ENCODE measurements at places on chromosomes 2 and 18.

DNA sequence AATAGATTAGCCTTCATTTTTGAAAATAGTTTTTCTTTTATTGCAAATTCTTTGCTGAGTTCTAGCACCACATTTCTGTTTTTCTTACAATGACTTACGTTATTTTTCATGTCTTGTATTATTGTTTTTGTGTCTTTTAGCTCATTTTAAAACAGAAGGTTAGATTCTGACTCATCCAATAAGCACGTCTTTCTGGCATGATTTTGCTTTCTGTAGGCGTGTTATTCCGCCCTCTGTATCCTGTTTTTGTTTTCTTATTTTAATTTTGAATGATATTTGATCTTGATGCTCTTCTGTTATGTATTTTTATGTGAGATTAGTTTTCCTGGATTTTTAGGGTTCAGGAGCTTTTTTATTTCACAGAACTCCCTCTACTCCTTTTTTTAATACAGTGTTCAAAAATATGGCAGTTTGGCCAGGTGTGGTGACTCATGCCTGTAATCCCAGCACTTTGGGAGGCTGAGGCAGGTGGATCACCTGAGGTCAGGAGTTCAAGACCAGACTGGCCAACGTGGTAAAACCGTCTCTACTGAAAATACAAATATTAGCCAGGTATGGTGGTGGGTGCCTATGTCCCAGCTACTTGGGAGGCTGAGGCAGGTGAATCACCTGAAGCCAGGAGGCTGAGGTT is 145.0 kb downstream of the CLIP4 start:
- DNase-seq, result no peak

- DNase-seq, result no peak
Measured at GRCh38 chr2:175236930-175237329, 55.4 kb upstream of the ATP5MC3 start.

GRCh38 chr18:46821856-46822711 is 65.2 kb upstream of the ST8SIA5 start:
- no peak for DNase-seq

DNA sequence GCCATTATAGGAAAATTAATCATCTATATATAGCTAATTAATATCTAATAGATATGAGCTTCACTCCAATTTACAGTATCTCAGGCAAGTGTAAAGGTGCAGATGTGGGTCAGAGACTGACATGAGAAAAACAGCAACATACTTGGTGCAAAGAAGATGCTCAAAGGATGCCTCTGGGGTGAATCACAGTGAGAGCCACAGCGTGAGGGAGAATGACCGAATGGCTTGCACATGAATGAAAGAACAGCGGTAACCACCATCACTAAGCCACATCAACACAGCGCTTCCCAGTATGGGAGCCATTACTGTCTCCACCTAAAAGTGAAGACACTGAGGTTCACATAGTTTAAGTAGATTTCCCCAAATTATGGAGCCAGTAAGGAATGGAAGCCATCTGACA is 423.4 kb upstream of the ID2 start:
- DNase-seq, result no peak

DNA sequence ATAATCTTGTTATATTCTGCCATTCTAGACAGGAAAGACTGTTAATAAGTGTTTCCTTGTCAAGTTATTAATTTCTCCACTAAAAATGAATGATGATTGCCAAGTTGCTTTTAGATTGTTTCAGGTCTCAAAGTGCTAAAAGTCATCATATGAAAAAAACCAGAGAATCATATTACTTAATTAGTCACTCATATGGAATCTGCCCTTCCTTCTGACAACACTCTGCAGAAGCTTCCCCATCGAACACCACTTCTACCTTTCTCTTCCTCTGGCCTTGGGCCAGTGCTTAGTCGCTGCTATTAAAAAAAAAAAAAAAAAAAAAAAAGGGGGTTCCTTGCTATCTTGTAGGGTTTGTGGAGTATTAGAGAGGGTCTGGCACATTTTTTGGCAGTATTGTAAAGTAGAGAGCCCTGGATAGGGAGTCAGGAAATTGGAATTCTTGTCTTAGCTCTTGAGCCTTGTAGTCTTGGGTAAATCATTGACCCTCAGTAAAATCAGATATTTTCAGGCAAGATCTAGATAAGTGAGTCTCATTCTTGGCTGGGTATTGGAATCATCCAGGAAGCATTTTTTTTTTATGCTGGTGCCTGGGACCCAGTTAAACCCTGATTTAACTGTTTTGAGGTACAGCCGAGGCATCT is 141.7 kb upstream of the CCDC68 start:
- DNase-seq, result no peak

- no peak for DNase-seq
Measured at GRCh38 chr2:27661371-27661770, 2.0 kb downstream of the SUPT7L start.

GRCh38 chr2:121777699-121778058 is 22.2 kb downstream of the TSN start:
- no peak for DNase-seq

GRCh38 chr18:3839581-3839981 is 389.6 kb downstream of the TGIF1 start:
- DNase-seq, result no peak

GRCh38 chr2:102434655-102435381 is 11.9 kb downstream of the IL18RAP start:
- DNase-seq, result no peak

GRCh38 chr2:6079405-6079804 is 387.2 kb downstream of the SOX11 start:
- no peak for DNase-seq

DNA sequence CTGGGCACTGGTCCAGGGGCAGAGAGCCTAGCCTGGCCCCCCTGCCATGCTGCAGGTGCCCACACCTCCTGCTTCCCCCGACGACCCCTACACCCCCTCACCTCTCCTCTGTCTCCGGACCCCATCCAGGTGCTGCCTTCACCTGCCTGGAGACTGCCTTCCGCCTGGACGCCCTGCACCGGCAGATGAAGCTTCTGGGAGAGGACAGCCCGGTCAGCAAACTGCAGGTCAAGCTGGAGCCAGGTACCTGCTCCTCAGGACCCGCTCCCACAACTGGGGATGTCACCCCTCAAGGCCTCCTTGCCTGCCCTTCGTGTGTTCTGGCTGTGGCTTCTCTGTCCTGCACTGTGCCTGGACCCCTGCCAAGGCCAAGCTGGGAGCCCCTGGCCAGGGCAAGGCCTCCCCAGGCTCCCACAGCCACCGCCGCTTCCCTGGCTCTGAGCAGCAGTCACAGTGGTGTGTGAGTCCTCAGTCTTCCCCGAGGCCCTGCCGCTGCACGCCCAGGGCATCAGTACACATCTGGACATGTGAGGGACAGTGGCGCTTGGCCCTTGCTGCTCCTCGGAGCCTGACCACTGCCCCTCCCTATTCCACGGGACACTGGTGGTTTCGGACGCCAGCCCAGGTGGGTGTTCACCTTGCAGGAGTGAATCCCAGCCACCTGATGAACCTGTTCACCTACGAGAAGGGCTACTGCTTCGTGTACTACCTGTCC is 6.3 kb downstream of the RNPEPL1 start:
- no peak for DNase-seq

GRCh38 chr18:46067438-46068007 is 4.5 kb downstream of the PSTPIP2 start:
- no peak for DNase-seq

- DNase-seq, result no peak
Measured at GRCh38 chr18:58064406-58064998, 20.5 kb downstream of the NEDD4L start.

DNA sequence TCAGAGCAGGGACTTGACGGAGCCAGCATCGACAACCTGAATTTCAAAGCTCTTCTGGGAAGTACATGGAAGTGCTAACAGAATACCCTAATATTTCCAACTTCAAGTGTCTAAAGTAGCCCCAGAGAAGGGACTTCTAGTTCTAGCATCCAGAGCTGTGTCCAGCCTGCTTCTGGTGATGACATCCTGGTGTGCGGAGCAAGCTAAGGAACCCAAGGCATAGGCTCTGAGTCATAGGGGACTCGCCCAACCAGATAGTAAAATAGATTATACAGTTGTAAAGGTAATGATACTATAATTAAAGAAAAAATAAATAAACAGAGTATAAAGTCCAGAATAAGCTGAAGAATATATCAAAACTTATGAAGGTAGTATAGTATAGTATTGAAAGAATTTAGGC is 108.1 kb upstream of the SERPINE2 start:
- DNase-seq, result no peak

DNA sequence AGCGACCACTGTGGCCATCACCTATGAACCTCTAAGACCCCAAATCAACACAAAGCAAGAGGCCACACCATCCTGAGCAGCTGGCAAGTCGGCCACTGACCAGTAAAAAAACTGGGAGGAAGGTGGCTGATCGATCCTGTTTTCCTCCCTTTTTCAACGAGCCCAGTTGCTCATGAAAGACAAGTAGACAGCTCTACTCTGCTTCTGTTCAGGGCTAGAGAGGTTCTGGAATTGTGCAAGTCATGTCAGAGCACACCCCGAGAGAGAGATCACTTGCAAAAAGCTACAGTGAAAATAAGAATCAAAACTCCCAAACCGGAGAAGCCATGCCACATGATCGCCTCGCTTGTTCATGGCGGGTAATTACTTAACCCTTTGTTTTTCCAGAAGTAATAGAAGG is 34.6 kb downstream of the ZNF516 start:
- DNase-seq, result no peak

DNA sequence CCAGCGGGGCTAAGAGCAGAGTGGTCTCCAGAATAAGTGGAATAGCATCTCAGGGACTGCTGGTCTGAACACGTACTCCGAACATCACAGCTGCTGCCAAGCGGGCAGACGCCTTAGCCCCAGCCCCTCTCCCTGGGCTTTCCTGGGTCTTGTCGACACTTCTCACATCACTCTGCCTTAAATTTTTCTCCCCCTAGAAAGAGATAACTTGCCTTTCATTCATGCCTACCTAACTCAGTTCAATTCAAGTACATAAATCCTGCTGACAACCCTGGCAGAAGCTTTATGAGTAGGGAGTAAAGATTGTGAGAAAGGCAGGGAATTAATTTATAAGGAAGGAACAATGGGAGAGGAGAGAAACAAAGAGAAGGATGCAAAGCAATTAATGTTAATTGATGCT is 202.9 kb upstream of the TNP1 start:
- no peak for DNase-seq

GRCh38 chr2:75960472-75961009 is 249.8 kb upstream of the GCFC2 start:
- no peak for DNase-seq

DNA sequence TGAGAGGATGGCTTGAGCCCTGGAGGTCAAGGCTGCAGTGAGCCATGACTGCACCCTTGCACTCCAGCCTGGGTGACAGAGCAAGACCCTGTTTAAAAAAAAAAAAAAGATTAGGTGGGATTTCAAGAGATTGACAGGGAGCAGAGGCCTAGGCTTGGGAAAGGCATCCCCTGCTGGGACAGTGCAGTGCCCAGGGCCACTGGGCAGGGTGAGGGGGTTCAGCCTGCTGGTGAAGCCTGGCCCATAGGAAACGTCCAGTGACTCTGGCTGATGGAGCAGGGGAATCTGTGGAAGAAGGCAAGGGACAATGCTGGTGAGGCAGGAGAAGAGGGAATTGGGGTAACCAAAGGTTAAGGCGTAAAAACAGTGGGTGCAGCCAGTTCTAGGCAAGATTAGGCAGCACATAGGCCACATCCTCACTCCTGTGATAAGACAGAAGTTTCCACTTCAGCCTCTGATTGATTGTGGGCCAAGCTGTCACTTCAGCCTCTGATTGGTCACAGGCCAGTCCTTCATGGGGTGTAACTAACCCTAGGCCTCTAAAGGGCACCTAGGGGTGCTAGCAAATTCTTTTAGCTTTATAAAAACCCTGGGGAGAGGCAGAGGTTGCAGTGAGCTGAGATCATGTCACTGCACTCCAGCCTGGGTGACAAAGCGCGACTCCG is 128.6 kb downstream of the MSH2 start:
- DNase-seq, result no peak

- DNase-seq, result no peak
Measured at GRCh38 chr2:132252894-132253264, 91.1 kb upstream of the ANKRD30BL start.

DNA sequence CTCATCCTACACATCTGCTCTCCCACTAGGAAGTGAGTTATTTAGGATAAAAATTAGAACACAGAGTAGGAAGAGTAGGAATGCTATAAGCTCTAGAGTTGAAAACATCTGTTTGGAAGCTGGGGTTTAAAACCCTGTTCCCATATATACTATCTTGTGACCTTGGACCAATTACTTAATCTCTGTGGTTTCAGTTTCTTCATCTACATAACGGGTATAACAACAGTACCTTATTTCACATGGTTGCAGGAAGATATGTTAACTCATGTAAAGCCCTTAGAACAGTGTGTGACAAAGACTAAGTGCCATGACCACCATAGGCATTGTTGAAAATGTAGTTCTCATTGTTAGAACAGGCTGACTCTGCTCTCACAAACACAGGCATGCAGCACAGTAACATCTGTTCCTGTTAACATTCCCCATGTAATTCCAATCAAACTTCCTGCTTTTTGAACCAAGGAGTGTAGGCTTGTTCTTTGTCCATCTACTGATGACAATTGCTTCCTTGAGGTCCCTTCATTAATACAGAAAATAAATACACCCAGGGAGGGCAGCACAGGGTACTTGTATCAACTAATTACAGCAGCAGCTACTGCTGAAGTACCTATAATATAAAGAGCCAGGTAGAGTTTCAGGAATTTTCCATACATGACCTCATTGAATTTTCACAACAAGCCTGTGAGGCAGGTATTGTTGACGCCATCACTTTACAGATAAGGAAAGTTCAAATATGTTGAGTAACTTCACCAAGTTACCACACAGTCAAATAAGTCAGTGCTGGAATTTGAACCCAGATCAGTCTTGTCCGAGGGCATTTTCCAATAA is 204.2 kb downstream of the L3MBTL4 start:
- no peak for DNase-seq

DNA sequence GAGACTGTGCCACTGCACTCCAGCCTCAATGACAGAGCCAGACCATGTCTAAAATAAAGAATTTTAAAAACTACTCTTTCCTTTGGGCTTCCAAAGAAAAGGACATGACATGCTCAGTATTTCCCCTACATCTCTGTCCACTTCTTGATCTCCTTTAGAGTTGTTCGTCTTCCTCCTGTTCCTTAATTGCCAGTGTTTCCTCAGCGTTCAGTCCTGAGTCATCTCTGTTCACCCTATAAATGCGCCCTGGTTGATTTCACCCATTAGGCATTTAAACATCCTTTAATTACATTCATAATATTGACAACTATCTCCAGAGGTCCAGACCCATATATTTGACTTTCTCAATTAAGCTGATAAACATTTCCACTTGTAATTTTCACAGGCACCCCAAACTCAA is 64.0 kb downstream of the AAK1 start:
- DNase-seq, result no peak

DNA sequence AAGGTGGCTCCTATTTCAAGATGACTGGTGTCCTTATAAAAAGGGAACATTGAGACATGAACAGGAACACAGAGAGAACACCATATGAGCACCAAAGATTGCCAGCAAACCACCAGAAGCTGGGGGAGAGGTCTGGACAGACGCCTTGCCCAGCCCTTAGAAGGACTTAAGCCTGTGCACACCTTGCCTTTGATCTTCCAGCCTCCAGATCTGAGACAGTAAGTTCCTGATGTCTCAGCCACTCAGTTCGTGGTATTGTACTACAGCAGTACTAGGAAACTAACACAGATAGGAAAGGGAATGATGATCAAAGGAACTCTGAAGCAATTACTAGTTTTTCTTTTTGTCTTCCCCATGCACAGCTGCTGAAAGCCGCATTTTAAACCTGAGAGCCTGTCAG is 137.3 kb upstream of the FHL2 start:
- DNase-seq, result no peak
